ENCODE measurements at places on chromosomes 6 and 20. TPM values are rescaled to one million over a fixed set of nuclear protein-coding genes. Genes with fewer than 3 reads are reported as not detected.

LY6G5C gene
- total RNA-seq, result under 0.01 TPM

CHRNA4 gene
- not detected for total RNA-seq

POM121L2 gene
- not detected for total RNA-seq

KCNK5 gene
- not detected for total RNA-seq

IL17F gene
- total RNA-seq, result not detected

CHMP4B gene
- 77.1 TPM for total RNA-seq

GTSF1L gene
- 0.32 TPM for total RNA-seq

HLA-A gene
- 394 TPM for total RNA-seq

FOXQ1 gene
- total RNA-seq, result not detected

TNNC2 gene
- not detected for total RNA-seq

SLC32A1 gene
- not detected for total RNA-seq

SSTR4 gene
- not detected for total RNA-seq

PTCRA gene
- not detected for total RNA-seq

AIF1 gene
- total RNA-seq, result not detected

SCAND1 gene
- 90.9 TPM for total RNA-seq

NKX2-4 gene
- not detected for total RNA-seq

SLC22A16 gene
- total RNA-seq, result not detected

PSORS1C1 gene
- 3.3 TPM for total RNA-seq

IER3 gene
- 160 TPM for total RNA-seq

TBPL1 gene
- 23.1 TPM for total RNA-seq

MANEA gene
- 15.3 TPM for total RNA-seq

PNPLA1 gene
- not detected for total RNA-seq

DSE gene
- total RNA-seq, result 34.8 TPM
